ENCODE measurements at places on chromosomes 6 and 20. TPM values are rescaled to one million over a fixed set of nuclear protein-coding genes. Genes with fewer than 3 reads are reported as not detected.

Gene SNRPB2
- 57.6 TPM for total RNA-seq

Gene KHDC1L
- total RNA-seq = not detected

Gene PRICKLE4
- total RNA-seq = 2.3 TPM

- DNase-seq = no peak
These were observed 640.5 kb downstream of the DHX35 start for GRCh38 chr20:39602649-39603048.

DNA sequence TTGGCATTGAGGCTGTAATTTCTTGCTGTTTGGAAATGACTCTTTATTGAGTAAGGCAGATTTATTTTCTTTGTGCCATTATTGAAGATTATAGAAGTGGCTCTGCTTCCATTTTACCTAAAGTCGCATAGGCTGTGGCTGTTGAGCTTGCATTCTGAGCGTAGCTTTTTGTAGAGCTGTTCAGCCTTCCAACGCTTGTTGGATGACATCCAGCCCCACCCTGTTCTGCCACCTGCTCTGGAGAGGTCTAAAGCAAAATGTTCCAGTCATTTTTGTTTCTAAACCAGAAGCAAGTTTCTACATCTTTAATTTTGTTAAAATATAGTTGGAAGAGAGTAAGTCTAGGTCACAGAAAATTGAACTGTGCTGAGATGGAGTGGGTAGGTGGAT, 24.4 kb downstream of the UST start:
- DNase-seq = no peak

GRCh38 chr6:158627940-158628211, 16.7 kb downstream of the DYNLT1 start:
- peak; percentile 72 for DNase-seq

- DNase-seq = no peak
These were observed 282.8 kb upstream of the FOXQ1 start for GRCh38 chr6:1029141-1029540.

Gene CYP24A1
- not detected for total RNA-seq

- DNase-seq = no peak
These were observed 119.9 kb upstream of the ARID1B start for GRCh38 chr6:156657296-156657695.

Gene RCAN2
- total RNA-seq = 27.9 TPM

GRCh38 chr6:156185113-156185512, 592.1 kb upstream of the ARID1B start:
- no peak for DNase-seq

All from osteocyte (in vitro differentiated cells).